Stimulated activated CD4-positive, alpha-beta T cell treated with anti-CD3 and anti-CD28 coated beads, TNF-alpha, amount 100 ng/mL, for 4 hours (primary cell): ENCODE measurements at places on chromosomes 2 and 18.

DNA sequence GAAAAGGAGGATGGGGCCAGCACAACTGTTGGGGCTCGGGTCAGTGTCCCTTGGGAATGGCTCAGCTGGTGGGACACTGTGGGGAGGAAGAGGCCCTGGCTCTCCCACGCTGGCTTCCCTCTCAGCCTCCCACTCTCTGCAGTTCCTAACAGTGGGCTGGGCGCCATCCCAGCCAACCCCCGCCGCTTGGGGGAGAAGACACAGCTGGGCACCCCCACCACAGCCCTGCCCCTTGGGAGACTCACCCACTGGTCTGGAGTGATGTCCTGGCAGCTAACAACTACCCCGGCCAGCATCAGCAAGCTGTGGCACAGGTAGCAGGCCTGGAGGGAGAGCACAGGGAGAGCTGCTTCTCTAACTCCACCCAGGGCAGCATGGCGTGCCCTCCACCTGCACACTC lies 8.3 kb upstream of the SEMA4C start:
- DNase-seq, result no peak

- DNase-seq, result no peak
These were observed 246.0 kb upstream of the LYPD1 start for GRCh38 chr2:132915812-132916549.

- DNase-seq, result no peak
These were observed 10.2 kb downstream of the NEDD4L start for GRCh38 chr18:58054041-58054781.

DNA sequence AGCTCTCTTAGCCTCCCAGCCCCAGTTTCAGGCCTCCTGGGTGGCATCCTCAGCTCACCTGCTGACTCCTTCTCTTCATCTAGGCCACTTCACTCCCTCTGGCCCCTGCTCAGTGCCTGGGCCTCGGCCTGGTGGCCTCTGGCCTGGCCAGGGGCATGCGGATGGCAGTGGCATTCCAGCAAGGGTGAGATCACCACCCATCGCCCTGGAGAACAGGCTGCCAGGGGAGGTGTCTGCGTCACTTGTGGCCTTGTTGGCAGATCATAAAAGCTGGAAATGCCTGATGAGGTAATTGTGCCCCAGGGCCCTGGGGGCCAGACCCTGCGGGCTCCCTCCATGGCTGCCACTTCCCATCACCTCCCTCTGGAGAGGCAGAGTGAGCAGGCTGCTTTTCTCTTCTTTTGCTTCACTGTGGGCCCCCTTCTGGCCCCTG lies 72.5 kb upstream of the SMAD2 start:
- DNase-seq, result no peak

DNA sequence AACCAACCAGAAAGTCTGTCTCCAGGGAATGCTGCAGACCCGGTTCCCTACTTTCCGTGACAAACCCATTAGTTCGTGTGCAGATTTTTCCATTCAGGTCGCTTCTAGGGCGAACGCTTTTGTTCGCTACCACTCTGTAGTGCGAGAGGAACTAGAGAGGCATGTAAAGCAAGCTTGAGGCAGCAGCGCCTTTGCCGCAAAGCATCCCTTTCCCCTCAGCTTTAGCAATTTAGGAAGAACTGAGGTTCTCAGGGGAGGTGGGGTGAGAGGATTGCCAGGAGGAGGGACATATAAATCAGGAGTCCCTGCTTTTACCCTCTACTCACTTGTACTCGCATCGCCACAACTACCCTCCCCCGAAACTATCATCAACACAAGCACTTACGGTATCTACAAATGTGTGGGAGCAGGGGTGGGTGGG lies 748 bp upstream of the ZNF804A start:
- DNase-seq, result no peak

GRCh38 chr18:38883111-38883510 lies 1317.5 kb upstream of the CELF4 start:
- no peak for DNase-seq

- no peak for DNase-seq
These were observed 253.2 kb upstream of the RAB6C start for GRCh38 chr2:129726216-129726615.

DNA sequence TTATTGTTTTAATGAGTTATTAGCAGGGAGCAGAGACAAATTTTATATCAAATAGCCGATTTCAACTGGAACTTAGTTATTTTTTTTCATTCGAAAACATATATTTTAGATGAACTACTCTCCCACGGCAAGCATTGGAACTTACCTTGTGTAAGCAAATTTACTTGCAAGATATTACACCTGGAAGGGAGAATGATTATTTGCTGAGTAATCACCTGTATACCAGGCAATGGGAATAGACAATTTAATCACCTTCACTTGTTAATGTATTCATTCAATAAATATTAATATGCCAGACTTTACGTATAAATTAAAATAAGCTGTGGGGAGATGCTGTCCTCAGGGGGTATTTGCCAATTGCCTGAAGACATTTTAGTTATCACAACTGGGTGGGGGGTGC lies 1069.9 kb upstream of the CHAC2 start:
- no peak for DNase-seq

DNA sequence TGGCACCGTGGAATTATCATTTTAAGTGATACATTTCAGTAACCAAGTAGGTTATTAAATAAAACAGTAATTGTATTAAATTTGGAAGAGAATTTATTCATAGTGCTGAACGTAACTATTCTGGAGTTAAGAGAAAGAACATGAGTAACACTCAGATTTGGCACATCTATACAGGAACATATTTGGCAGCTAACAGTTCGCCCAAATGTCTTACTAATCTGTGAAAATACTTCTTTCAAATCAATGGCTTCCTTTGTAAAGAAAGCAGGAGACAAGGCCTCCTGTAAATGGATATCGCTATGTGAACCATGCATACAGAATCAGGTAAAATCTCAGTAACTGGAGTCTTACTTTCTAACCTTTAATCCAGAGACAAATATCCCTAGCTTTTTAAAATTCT lies 64.4 kb downstream of the ZNF516 start:
- no peak for DNase-seq

DNA sequence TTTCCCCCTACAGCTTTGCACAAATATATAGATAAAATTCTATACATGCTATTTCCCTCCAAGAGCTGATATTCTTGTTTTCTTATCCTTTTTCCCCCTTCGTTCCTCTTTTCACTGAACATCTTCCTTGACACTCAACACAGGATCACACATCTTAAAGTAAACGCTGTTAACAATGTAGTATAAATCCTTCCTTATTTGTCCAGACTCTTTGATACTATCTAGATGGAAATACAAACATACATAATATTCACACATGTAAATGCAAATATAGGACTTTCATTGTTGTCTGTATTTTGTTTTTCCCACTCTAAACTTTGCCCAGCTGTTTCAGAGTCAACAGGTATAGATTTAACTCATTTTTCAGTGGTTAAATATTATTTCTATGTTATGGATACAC lies 3.0 kb upstream of the TACR1 start:
- no peak for DNase-seq

GRCh38 chr2:33457556-33458247 lies 18.7 kb upstream of the RASGRP3 start:
- no peak for DNase-seq

- DNase-seq, result no peak
These were observed 16.2 kb upstream of the RAB11FIP5 start for GRCh38 chr2:73128841-73129535.

GRCh38 chr18:34330308-34330707 lies 105.6 kb upstream of the NOL4 start:
- DNase-seq, result no peak

DNA sequence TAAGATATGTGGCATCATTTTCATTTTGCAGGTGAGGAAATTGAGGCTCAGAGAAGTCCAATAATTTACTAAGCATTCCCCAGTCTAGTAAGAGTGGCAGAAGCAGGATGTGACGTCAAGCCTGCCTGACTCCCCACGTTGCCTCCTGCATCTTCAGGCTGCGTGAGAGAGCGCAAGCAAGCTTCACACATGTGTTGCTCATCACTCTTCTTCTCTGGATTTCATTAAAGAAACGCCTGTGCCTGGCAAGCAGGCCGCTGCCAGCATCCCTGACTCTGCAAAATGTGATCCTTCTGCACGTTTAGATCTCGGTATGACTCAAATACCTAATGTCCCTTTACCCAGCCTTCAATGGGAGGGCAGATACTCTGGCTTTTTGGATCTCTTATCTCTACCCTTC lies 96.8 kb downstream of the PRKCE start:
- DNase-seq, result no peak

DNA sequence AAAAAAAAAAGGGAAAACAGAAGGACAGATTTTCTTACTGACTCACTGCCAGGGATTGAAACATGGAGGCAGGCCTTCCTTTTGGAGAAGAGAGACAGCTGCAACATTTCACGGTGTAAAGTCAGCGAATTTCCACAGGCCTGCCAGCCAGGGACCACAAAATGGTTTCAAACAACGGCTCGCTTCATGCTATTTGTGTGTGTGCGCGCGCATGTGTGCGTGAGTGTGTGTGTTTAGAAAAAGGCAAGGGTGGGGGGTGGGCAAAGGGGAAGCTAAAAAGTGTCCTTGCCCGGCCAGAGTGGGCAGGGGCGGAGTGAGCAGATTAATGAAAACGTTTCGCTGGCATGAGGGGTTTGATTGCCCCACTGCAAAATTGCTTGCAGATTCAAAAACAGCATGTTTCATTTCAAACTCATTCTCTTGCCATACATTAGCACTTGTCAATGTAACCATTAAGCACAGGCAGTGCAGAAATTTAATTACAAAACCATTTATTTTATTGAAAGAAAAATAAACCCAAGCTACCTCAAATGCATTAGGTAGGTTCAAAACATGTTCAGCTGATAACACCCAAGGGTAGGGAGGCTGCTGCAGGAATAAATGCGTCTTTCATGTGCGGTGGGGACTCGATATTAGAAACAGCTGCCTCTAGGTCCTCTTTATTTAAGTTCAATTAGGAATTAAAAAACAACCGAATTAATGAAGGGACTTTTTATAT lies 182.1 kb upstream of the SIX2 start:
- DNase-seq, result no peak

- DNase-seq, result no peak
These were observed 238.3 kb downstream of the LOXHD1 start for GRCh38 chr18:46418663-46419260.

GRCh38 chr2:29225814-29226213 lies 110.6 kb downstream of the CLIP4 start:
- no peak for DNase-seq

DNA sequence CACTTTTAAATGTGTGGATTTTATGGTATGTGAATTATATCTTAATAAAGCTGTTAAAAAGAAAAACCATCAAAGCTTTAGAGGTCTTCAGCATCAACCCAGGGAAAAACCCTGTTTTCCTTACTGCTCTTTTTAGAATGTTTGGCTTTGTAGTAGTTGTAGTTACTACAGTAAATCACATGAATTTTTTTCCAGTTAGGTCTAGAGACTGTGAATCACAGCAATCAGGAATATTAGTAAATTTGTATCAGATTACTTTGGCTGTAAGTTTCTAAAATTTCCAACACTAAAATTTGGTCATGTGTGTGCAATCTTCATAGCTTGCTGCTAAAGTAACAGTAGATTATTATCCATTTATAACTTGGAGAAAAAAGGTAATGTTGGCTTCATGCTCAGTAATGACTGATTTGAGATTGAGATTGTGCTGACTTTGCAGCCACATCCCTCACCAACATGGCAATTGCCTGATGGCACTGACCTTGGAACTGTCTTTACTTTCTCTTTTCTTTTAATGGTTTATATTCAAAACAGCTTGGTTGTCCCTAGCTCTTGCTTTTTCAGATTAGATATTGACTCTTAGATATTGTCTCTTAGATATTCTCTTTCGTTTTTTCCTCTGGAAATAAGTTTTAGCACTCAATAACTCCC lies 41.1 kb downstream of the LCLAT1 start:
- no peak for DNase-seq

- DNase-seq, result no peak
These were observed 22.1 kb upstream of the CCDC150 start for GRCh38 chr2:196617430-196617829.

- no peak for DNase-seq
These were observed 852 bp upstream of the KCNH7 start for GRCh38 chr2:162839419-162839818.

DNA sequence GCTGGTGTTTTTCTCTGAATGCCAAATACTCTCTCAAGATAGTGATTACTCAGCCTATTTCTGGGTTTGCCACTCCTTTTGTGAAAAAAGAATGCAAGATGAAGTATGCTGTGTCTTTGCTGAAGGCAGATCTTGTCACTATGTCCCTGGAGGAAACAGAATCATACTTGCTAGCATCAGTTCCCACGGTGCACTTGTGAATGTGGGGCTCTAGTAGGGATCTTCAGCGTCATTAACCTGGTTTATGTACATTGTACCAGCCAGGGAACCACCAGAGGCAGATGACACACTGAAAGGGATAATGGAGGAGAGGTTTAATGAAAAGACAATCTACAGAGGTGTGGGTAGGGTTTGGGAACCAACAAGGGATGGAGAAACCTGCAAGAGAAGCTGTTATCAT lies 131.0 kb upstream of the CXCR4 start:
- no peak for DNase-seq

DNA sequence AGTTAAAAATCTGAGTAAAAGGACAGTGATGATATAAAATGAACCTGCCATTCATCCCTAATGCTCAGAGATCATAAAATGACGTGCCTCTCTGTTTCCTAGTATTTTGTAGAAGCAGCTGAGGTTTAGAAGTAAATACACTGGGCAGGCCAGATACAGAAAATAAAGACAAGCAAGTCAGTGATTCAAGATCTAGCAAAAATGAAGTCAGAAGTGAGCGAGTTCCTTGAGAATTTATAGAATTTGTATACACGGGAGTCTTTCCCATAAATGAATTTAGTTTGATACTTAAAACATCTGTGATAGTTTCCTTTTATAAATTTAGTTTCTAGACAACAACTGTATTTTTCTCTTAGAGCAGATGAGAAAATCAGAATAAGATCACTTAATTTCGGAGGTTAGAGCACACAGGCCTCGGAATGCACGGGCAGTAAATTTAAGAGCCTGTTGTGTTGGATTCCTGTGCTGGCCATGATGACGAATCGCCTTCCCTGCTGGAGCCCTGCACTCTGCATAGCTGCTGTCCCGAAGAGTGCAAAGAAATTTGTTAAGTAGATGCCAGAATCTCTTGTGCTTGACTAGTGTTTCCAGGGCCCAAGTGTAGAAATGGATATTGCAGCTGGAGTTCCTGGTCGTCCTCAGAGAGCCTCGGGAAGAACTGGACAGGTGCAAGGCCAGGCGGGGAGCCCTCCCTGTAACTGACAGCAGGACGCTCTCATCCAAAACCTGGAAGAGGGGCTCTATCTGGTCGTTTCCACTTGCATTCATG lies 83.7 kb upstream of the RBM44 start:
- DNase-seq, result no peak

DNA sequence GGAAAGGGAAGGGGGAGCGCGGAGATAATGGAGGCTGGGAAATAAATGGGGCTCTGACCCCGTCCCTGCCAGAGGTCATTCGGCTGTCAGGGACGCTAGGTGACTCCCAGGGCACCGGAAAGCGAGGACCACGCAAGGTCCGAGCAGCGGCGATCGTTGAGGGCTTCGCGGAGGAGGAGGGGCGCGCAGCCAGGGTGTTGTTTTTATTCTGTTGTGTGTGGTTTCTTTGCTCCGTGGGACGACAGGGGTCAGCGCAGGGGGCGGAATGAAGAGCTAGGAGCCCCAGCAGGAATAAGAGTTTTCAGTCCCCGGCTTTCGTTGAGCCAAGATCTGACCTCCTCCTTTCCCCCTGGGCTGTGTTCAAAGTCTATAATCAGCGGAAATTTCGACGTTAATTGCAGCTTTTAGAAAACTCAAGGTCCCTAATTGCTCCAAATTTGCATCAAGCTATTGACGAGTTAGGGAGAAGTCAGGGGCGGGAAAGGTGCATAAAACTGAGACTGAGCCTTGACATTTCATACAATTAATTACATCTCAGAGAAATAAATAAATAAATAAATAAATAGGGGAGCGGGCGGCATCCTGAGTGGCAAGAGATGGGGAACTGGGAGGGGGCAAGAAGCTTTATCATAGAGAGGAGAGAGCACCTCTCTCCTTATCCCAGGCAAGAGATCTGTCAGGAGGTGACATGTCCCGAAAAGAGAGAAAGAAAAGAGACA lies 2.2 kb downstream of the GAD1 start:
- DNase-seq, result no peak
